Mammary epithelial cell (primary cell): ENCODE measurements at places on chromosomes 7 and 10.

DNA sequence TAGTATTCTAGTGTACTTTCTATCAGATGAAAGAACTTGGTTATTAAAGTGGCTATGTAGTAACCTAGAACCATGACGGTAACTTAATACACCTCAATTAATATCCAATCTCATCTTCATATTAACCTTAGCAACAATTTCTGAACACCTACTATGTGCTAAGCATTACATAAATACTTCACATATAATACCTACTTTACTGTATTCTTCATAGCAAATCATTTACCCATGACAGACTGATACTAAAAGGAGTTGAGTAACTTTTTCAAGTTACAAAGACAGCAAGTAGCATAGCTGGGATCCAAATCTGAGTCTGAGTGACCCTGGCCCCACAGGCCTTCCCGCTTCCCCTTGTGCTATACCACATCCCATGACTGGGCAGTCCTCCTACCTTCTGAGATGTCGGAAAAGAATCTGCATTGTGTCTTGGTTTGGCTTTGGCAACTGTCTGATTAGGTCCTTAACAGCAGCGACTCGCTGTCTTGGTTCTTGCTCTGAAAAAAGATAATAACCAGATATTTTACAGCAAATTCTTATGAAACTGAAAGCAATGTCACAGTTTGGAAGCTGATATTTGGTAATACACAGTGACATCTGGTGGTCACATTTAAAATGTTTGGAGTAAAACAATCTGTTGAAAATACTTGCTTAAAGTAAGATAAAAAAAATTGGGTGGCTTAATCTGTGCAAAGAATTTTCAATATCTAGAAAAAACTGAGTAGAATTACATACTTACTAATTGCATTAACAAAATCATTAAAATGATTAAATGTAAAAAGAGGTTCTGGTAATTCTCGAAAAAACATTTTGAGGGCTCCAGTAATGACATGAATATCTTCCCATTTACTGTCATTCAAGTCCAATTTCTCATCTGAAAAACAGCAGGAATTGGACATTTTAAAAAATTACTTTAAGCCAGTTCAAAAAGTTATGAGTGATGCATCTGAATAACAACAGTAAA is 120.1 kb downstream of the ARHGAP12 start:
- peak; percentile 18 for DNase-seq

DNA sequence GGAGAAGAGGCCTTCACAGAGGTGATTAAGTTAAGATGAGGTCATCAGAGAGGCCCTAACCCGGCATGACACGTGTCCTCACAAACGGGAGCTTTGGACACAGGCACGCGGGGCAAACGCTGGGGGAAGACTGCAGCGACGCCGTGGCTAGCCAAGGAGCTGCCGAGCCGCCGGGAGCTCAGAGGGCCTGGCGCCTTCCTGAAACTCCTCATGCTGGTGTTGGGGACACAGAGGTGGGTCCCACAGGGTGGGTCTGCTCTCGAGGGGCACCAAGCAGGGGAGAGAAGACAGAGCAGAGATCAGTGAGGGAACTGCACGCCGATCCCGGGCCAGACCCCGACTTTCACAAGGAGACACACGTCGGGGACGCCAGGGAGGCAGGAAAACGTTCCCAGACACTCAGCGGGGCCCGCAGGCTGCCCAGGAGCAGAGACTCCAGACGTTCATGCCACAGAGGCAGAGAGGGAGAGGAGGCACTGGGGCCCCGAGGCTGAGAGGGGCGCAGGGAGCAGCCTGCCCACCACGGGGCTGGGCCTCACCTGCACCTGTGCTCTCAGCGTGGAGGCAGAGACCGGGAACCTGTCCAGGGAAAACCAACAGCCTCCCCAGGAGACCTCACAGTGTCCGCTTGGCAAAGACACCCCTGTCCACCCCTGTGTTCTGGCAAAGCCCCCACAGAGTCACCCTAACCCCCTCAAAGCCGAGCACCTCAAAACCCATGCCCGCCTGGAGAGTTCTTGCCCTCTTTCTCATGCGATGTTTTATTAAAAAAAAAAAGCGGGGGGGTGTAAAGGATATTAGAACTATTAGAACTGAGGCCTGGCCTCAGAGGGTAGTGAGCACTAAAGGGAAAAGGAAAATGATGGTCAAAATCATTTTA is 103.8 kb downstream of the PDGFA start:
- DNase-seq = no peak

- no peak for DNase-seq
These were observed 168.9 kb upstream of the TEX47 start for GRCh38 chr7:88964418-88964817.

DNA sequence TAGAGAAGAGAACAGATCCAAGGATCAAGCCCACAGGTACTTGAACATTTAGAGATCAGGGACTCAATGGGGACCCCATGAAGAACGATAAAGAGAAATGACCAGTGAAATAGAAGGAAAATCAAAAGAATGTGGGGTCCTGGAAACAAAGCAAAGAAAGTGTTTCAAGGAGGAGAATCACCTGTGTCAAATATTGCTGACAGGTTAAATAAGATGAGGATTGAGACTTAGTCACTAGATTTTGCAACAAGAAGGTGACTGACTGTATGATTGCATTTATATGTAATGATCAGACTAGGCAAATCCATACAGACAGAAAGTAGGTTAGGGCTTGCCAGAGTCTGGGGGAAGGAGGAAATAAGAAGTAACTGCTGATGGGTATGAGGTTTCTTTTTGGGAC is 254.9 kb upstream of the NPY start:
- DNase-seq = no peak

DNA sequence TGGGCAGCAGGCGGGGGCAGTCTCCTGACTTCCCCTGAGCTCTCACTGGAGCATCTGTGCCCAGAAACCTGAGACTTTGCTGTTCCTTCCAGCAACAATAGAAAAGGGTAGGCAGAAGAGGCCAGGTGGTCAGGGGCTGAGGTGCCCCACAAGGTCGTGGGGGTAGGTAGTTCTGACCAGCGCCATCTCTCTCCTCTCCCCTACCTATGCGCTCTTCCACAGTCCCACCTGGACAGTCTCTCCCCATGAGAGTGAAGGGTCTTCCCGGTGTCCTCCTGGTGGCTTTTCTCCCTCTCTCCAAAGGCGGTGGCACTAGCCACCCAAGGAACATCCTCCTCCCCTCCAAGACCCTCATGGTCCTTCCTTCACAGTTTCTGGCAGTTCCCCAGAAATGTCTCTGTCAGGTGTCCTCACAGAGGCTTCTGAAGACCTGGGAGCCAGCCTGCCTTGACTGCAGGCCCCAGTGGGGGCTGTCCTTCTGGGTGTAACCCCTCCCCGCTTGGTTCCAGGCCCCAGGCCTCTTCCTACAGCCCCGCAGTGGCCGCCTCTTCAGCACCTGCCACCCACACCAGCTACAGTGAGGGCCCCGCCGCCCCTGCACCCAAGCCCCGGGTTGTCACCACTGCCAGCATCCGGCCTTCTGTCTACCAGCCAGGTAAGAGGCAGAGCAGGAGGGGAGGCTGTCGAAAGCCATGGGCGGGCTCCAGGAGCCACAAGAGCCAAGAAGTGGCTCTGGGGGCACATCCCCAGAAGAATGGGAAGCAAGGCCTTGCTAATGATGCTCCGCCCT is 41.3 kb downstream of the LDB3 start:
- DNase-seq = no peak
